ENCODE measurements at places on chromosomes 5 and 9.

- DNase-seq: no peak
Observed at GRCh38 chr5:65819905-65820240, 97.9 kb downstream of the NLN start.

DNA sequence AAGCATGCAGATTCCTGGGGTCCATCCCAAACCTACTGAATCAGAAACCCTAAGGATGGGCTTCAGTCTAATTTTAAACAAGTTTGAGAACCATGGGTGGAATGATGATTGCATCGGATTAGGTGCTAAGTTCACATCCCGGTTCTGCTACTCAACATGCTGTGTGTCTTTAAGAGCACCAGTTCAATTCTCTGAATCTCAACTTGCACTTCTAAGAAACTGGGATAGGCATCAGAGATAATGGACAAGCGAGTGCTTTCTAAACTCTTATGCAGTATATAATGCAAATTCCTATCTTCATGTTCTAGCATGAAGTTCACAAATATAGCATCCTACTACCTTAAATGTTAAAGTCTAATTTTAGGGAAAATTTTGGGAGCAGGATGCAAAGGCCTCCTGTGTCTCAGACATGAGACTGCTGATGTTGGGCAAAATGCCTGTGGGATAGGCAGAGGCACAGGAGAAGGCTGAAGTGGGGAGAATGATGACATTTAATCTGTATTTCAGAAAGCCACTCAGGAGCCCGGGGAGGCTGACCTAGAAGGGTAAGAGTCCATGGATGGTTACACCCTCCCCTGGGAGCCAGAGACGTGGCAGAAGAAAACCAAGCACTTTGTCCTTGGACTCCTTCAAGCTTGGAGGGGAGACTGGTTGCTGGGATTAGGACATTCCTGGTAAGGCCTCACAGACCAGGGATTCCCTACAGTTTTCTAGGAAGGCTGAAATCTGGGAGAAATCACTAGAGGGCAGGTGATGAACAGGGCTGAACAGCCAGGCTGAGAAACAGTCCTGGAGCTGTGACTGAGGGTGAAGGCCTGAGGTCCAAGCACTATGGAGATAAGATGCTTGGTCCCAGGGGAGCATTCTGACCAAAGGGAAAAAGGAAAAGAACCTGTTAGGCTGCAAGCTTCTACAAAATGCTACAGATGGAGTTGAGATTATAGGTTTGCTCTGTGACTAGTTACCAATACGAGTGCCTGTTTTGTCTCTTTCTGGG lies 311.9 kb upstream of the PANK3 start:
- no peak for DNase-seq

- DNase-seq: no peak
Observed at GRCh38 chr5:133469252-133469651, 143.1 kb downstream of the FSTL4 start.

GRCh38 chr9:133991964-133992779 lies at the start of gene VAV2:
VAV2 (minus strand) TSS chr9:133992324; CDS start chr9:133992278, 46 bp downstream.
- DNase-seq: peak; percentile 91

- DNase-seq: no peak
Observed at GRCh38 chr5:152270096-152270495, 135.0 kb downstream of the NMUR2 start.

DNA sequence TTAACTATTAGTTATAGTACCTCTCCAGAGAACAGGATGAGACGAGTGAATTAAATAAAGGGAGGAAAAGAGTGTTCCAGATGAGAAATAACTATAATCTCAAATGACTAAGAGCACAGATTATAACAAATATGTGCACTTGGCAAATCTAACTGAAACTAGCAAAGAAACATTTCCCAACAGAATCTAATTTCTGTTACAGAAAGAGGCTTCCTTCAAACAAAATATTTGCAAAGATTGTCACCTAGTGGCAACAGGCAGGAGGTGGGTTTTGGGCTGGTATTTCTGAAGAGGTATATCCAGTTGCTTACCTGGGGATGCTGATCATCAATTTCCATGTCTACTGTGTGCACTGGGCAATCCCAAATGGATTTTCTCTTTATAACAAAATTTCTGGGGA lies 5.6 kb upstream of the SPDL1 start:
- no peak for DNase-seq

GRCh38 chr9:133488686-133489252 lies 9.9 kb upstream of the SLC2A6 start:
- DNase-seq: peak; percentile 26

- no peak for DNase-seq
Observed at GRCh38 chr5:176733406-176734262, 76.7 kb upstream of the UNC5A start.

DNA sequence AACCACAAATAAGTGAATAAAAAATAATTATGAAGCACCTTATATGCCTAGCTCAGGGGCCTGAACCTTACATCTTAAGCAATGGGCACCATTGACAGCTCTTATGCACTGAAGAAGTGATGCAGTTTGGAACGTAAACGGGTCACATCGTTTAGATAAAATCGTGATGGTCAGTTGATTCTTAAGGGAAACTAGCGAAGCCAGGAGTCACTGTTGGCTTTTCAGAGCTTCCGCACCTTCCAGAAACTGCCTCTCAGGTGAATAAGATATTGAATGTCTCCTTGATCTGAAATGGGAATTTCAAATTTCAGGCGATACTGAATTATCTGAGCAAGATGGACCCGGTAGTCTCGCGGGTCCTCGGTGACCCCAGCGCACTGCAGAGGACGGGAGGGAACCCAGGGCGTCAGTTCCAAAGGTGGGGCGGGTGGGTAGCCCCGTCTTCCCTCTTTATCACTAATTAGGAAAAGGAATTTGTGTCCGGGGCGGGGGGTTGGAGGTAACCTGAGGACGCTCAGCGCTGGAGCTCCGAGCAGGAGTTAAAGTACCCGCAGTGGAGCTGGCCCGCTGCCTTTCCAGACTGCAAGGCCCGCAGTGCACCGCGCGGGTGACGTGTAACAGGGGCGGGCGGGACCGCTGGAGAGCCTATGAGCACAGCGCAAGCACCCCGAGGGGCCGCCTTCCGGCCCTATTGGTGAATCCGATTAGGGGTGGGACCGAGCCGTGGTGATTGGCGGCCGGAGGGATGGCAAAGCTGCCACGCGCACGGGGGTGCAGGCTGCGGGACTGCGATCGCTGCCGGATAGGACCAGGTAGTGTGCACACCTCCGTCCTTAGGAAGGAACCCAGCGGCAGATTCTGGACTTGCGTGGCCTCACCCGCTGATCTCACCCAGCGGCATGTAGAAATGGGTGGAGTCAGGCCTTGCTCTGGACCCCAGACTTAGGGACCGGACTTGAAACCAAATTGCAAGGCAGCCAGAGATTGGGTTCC lies 19.7 kb upstream of the GARNL3 start:
- DNase-seq: peak; percentile 99

DNA sequence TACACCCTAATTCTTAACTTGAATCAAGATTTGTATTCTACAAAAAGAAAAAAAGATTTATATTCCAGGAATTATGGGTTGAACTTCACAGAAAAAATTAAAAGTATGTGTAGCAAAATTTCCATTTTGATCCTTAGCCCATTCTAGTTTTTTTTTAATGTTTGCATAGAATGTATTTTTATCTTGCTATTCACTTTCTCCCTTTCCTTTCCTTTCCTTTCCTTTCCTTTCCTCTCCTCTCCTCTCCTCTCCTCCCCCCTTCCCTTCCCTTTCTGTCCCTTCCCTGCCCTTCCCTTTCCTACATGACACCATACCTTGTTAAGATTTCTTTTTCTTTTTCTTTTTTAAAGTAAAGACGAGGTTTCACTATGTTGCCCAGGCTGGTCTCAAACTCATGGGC lies 542.5 kb upstream of the PTGER4 start:
- no peak for DNase-seq

DNA sequence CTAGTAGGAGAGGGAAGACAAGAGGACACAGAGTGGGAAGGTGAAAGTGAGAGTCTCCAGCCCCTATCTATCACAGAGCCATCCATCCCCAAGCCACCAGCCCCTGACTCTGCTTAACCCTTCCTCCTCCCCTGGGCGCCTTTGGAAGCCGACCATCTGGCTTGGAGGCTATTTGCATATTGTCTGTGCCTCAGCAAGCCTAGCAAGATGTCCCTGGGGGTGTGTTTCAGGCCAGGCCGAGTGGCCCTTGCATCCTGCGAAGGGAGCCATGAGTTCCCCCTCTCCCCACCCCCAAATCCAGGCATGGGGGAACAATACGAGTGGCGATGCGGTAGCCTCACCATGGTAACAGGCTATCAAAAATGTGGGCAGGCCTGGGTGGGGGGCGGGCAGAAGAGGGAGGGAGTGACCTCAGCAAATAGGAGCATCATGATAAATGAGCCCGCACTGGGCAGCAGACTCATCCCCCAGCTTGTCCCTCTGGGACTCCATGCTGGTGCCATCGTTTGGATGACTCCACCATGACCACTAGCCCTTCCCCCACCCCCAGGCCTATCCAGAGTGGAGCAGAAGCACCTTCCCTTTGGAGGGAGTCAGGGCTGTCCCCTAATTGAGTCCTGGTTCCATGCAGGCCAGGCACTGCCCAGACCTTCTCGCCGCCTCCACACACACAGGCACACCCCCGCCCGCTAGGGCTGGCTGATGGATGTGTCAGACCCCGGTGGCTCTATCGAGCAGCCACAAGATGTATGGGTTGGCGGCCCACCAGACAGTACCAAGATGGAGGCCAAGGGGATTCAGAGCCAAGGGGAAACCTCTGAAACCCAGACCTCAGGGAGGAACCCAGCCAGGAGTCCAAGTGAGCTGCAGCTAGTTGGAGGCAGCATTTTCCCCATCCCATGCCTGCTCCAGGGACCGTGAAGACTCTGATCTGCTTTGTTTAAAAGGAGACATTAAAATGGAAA lies 14.6 kb downstream of the URM1 start:
- DNase-seq: no peak

DNA sequence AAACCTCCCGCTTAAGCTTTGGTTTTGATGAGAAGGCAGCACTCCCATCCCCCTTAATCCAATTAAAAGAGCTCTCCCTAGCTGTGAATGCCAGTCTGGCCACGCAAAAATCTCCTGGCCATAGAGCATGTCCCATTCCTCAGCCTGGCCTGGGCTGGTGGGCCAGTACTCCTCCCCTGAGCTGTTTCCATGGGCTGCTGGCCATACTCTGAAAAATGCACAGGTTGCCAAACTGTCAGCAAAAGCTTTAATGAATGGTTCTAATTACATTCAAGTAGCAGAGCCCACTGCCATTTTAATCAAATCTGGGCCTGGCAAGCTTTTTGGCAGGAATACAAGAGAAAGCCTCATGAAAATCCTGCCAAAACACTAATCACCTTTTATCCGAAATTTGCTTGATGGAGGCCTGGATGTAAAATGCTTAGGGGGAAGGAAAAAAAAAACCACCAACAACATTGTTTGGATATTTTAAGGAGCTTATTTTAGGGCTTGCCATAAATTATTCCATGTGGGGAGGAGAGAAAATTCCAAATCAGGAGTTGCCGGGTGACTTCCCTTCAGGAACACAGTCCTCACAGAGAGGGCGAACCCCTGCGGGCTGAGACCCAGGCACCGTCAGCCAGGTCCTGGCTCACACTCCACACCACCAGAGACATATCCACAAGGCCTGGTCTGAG lies 243.3 kb downstream of the SEC61B start:
- DNase-seq: no peak

- DNase-seq: no peak
Observed at GRCh38 chr5:110248921-110249320, 477.6 kb downstream of the TMEM232 start.

DNA sequence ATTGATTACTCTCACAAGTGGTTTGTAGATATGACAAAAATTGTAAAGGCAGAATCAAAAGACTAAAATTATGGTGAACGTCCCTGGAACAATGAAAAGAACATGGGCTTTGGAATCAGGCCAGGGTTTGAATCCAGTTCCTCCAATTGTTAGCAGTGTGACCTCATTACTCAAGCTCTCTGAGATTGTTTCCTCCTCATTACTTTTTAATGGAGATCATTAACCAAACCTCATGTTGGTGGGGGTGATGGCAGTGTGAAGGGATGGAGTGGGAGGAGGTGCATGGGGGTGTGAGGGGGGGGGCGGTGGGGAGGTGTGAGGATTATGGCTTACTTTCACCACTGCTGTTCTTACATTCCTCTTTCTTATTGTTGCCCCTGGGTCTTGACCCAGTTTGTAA lies 44.1 kb upstream of the FOXE1 start:
- DNase-seq: no peak

- no peak for DNase-seq
Observed at GRCh38 chr9:86830356-86830755, 117.0 kb downstream of the GAS1 start.

- DNase-seq: no peak
Observed at GRCh38 chr9:112249277-112249676, 74.2 kb upstream of the SUSD1 start.

DNA sequence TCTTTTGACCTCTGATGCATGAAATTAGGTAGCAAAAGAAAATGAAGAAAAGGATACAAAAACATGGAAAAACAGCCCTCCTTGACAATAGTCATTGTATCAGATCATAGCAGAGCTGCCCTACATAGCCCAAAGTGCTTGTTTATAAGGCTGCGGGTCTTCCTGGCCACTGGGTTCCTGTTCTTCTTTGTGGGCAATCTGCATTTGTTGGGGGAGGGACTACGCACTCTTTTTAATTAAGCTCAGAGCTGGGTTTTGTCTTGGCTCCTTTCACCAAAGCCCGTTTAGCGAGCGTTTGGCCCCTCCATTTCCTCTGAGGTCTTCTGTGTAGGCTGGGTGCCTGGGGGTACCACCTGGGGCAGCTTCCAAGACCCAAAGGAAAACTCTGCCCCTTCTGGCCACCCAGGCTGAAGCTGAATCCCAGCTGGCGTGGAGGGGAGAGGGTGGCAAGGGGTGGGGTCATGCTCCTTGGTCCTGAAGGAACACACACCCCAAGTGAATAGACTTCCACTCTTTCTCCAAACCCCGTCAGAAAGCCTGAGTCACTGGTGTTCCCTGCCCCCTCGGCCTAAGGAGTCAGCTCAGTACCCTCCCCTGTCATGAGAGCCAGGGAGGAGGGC lies 6.5 kb upstream of the PAX5 start:
- DNase-seq: no peak

DNA sequence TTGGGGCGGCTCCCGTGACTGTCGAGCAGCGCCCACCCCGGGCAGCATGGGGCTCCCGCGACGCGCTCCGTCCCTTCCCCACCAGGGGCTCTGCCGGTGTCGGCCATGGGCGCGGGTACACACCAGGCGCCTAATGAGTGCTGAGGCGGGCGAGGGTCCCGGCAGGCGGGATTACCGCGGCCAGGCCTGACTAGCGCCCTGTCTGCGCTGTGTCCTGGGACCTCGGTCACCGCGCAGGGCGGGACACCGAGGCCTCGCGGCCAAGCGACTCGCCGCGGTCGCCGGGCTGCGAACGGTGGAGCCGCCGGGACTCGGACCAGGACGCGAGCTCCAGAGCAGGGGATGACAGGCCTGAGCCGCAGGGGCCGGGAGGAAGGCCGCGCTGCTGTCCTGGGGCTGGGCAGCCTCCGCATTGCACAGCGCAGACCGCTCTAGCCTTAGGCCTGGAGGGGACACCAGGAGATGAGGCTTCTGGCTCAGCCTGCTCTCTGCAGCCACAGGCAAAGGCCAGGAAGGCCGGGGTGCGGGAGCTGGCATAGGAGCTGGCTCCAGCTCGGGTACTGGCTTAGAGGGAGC lies 14.1 kb downstream of the LCN10 start:
- DNase-seq: no peak

- peak; percentile 85 for DNase-seq
Observed at GRCh38 chr9:16704116-16705110, 166.1 kb downstream of the BNC2 start.

GRCh38 chr9:72443855-72444254 lies 77.6 kb upstream of the TMC1 start:
- DNase-seq: no peak

GRCh38 chr5:124712731-124713305 lies 33.6 kb downstream of the ZNF608 start:
- DNase-seq: no peak
